CD14-positive monocyte (primary cell): ENCODE measurements at places on chromosomes 2 and 18. TPM values are rescaled to one million over a fixed set of nuclear protein-coding genes. Genes with fewer than 3 reads are reported as not detected.
A peak's percentile ranks its signal among the peaks of the same experiment; 100 is the strongest.

PAX8 gene
- 0.47 and 0.59 TPM in 2 replicates for polyA plus RNA-seq

COL4A4 gene
- not detected for polyA plus RNA-seq

PTPRN gene
- not detected for polyA plus RNA-seq

GRCh38 chr2:135246711-135247270 is 194.7 kb downstream of the RAB3GAP1 start:
- DNase-seq, result no peak
- no peaks in the 10 kb centered on the region for H3K4me1 ChIP-seq
- no peaks in the 10 kb centered on the region for H3K36me3 ChIP-seq
- H3K27me3 ChIP-seq, result no peaks in the 10 kb centered on the region

DNA sequence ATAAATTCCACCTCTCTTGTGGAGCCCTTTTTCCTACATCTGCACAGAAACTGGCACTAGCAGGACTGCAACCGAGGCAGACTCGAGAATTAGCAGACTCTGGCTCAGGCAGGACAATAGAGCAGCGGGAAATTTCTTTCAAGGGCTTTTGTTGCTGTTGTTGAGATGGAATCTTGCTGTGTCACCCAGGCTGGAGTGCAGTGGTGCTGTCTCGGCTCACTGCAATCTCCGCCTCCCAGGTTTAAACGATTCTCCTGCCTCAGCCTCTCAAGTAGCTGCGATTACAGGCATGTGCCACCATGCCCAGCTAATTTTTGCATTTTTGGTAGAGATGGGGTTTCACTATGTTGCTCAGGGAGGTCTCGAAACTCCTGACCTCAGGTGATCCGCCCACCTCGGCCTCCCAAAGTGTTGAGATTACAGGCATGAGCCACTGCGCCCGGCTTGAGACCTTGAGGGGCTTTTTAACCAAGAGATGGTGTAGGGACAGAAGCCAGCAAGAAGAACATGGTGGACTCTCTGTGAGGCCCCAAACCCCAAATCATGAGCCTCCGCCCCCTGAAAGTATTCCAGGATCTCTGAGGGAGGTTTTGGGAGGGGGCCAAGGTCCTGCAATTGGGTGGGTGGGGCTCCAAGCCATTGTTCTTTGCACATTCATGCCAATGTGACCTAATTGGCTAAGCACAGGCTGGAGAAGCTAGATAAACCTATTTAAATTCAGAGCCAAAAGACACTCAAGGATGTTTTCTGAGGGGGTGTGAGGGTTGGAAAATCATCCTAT is 68.4 kb upstream of the MSH2 start:
- no peak overlapping the region for H3K27ac ChIP-seq
- peaks cover 18% of the 10 kb centered on the region for H3K4me1 ChIP-seq
- no peak for DNase-seq
- no peaks in the 10 kb centered on the region for H3K36me3 ChIP-seq
- no peak overlapping the region for H3K4me3 ChIP-seq

DNA sequence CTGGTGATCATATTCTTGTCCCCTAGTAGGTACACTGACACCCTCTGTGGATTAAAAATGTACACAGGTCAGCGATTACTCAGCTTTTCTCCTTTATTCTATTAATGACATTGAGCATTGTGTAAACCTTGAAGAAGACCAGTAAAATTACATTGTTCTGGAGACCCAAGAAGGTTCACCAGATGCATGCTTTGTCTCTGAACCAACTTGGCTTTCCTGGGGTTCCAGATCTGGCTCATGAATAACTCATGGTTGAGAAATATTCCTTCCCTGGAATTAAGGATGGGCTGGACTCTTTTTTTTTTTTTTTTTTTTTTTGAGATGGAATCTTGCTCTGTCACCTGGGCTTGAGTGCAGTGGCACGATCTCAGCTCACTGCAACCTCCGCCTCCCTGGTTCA is 11.9 kb downstream of the LBH start:
- H3K4me3 ChIP-seq, result no peak overlapping the region
- H3K4me1 ChIP-seq, result no peaks in the 10 kb centered on the region
- H3K27me3 ChIP-seq, result no peaks in the 10 kb centered on the region

- peaks cover 41% of the 10 kb centered on the region for H3K4me1 ChIP-seq
- H3K4me3 ChIP-seq, result no peak overlapping the region
- peak overlapping the region; percentile 76 for H3K27ac ChIP-seq
- peaks cover 55% of the 10 kb centered on the region for H3K36me3 ChIP-seq
- no peaks in the 10 kb centered on the region for H3K27me3 ChIP-seq
Measured at GRCh38 chr2:36562240-36562639, 35.7 kb downstream of the FEZ2 start.

GRCh38 chr2:198322275-198322674 is 517.9 kb downstream of the PLCL1 start:
- H3K27ac ChIP-seq, result no peak overlapping the region
- H3K4me1 ChIP-seq, result peaks cover 3% of the 10 kb centered on the region
- DNase-seq, result no peak
- no peaks in the 10 kb centered on the region for H3K36me3 ChIP-seq
- no peak overlapping the region for H3K4me3 ChIP-seq

- H3K4me1 ChIP-seq, result peaks cover 36% of the 10 kb centered on the region
- H3K4me3 ChIP-seq, result no peak overlapping the region
- H3K27ac ChIP-seq, result peak overlapping the region; percentile 43
- no peaks in the 10 kb centered on the region for H3K36me3 ChIP-seq
- DNase-seq, result no peak
Measured at GRCh38 chr18:13452388-13452811, 233.8 kb downstream of the LDLRAD4 start.

DNA sequence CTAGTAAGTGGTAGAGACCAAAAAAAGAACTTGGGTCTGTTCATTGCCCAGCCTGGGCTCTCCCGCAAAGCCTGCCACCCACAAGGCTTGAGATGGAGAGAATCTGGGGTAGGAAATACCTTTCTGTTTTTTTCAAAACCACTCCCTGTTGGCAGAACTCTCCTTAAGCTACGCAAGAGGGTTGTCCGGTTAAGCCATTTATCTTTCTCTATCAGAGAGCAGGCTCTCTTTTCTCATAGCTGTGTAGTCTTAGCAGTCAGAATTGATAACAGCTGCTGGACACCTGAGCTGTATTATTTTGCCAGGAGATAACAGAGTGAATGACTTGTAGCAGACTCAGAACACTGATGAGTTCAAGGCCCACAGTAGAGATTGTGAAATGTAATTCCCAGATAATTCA is 1088.1 kb downstream of the TSN start:
- H3K27ac ChIP-seq, result no peak overlapping the region
- no peaks in the 10 kb centered on the region for H3K36me3 ChIP-seq
- no peak overlapping the region for H3K4me3 ChIP-seq
- no peak for DNase-seq
